ENCODE measurements at places on chromosomes 3 and 15.
A peak's percentile ranks its signal among the peaks of the same experiment; 100 is the strongest.

GRCh38 chr15:50143255-50143860 lies 24.3 kb upstream of the ATP8B4 start:
- no peak for DNase-seq

DNA sequence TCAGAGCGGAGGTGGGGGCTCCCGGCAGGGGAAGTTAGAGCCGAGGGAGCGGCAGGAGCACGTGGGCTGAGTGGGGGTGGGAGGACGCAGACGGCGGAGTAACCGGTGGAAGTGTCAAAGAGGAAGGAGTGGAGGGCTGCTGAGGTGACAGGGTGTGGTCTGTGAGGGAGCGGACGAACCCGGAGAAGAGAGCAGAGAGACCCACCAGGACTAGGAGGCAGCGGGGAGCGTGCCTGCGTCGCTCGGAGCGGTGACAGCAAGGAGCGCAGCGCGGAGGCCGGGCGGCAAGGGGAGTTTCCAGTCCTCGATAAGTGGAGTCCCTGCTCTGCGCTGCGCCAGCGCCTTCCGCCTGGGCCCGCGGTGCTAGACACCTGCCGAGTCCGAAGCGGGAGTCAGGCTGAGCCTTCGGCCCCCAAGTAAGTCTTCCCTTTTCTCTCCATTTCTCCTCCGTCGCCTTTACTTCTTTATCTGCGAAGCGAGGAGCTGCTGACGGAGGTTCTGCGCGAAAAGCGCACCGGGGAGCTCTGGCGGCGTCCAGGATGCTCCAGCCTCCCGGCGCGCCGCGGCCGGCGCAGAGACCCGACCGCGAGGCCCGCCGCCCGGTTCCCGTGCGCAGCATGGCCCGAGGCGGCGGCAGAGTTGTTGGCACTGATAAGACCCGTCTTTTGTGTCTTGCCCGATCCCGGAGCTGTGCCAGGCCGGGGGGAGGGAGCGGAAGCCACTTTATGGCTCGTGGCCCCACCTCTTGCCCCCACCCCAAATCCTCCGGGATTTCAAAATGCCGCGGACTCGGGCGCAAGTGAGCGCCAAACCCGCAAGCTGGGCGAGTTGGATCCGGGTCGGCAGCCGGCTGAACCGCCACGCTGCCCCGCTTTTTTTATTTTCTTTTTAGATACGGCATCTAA lies 533.0 kb upstream of the SEMA6D start:
- peak; percentile 47 for DNase-seq

DNA sequence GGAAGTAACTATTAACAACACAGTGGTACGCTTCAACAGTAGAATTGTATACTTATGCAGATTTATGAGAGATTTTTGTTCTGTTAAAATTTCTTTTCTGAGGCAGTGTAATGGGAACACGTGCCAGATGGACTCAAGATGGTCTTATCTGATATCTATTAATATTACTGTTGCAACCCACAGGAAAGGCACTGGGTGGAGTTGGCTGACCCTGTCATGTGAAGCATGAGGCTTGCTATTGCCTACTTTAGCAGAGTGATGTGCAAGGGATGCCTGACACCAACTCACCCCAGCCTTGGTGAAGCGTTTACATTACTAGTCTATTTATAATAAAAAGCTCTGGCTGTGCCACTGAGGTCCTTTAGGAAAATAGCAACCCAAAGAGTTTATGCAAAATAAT lies 19.8 kb upstream of the ARNT2 start:
- no peak for DNase-seq

DNA sequence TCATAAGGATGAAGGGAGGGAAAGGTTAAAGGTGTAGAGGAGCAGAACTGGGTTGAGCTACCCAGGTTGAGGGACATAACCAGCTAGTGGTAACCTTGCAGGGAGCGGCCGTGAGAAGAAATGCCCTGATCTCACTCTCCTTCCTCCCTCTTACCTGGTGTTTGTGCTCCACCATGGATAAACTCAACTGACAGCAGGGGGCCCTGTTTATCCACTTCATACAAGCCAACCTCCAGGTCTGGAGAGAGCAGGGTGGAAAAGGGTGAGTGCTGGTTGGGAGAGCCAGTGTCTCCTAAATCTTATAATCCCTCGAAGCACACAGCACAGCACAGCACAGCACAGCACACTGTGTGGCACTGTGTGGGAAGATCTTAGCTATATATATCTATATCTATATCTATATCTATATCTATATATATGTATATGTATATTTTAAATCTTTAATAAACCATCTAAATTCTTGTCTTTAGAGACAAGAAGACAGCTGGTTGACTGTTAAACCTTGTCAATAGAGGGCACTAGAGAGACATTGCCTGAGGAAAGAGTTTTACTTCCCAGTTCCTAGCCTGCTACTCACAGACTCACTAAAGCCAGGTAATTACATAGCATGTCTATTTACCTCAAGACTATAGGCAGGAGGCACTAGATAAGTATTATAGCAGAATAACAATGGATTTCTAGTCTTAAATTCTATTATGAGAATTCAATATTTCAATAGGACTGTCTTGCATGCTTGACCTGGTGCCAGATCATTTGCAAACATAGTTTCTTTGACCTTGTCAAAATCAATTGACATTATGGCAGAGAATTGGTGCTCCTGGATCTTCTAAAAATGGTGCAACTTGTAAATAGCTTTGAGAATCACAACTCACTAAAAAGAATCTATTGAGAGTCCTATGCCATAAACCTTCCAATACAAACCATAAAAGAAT lies 21.7 kb upstream of the FMN1 start:
- DNase-seq: peak; percentile 18

DNA sequence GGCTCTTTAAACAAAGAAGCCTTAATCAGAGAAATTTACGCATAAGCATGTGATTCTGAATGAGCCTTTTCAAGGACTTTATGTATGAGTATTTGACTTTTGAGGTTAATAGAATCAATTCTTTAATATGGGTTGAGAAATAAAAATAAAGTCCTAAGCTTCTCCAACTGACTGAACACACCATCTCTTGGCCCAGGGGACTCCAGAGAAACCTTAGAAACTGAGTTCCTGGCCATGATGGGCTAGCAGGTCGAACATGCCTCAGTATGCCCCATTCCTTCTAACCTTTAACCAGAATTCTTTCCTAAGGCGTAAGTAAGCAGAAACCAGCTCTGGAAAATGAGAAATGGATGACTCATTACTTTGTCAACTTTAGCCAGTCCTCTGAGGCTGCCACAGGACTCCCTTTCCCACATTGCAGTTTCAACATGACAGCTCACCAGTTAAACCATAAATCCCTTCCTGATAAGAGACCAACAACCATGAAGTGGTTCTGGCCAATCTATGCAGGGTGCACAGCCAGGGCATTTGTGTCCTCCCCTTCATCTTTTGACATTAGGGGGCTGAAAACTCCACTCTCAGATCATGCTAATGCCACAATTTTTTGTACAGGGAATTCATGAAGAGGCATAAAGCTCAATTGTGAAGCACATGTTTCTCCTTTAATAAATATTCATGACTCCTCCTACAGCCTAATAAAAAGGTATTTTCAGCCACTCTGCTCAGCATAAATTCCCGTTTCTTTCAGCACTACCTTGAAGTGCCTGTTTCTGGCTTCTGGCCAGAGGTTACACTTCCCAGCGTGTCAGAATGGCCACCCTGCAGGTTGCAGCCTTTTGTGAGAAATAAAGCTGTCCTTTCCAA lies 33.3 kb downstream of the TM4SF18 start:
- DNase-seq: peak; percentile 92

GRCh38 chr15:92883876-92884435 lies 16.2 kb upstream of the CHD2 start:
- DNase-seq: no peak

DNA sequence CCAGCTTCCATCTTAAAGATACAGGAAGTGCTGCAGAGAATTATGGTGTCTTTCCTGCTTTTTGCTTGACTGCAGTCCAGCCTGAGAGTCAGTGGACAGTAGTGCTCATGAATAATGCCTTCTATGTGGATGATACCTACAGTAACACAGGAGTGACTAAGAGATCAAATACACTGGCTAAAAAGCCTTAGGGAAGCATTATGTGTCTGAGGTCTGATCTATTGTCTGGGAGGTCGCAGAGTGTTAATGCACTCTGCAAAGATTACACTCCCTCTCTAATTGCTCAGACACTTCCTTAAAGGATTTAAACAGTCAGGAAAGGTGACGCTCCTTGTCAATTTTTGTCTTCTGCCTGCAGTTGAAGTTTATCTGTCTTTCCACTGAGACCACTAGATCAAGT lies 183.6 kb downstream of the MCTP2 start:
- no peak for DNase-seq

DNA sequence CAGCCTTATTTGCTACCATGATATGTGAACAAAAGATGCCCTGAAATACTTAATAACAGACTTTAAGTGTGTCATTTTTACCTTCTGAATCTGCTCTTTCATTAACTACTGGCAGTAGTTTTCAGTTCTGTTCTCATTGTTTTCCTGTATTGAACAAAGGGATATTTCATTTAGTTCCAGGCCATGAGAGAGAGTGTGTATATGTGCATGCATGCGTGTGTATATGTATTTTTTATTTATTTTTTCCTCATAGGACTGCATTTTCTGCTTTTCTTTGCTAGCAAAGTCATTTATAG lies 46.8 kb upstream of the CRTC3 start:
- DNase-seq: no peak

- DNase-seq: no peak
Observed at GRCh38 chr15:100254285-100254684, 87.5 kb downstream of the ADAMTS17 start.

DNA sequence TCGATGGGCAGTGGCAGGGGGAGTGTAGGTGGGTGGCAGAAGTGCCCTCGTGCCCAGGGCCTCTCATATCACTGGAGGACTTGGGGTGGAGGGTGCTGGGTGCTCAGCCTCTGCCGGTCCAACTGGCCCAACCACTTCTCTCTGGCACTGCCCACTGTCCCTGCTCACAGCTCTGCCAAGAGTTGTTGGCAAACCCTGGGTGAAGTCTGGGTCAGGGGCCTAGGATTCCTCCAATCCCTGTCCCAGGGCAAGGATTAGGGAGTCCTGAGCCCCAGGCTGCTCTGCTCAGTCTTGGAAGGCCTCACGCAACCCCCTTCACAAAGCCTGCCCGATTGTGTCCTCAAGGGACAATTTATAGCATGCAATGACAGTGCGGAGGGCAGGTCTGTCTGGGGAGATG lies 5.2 kb upstream of the PRKCD start:
- DNase-seq: no peak

GRCh38 chr3:129211345-129211744 lies 27.6 kb upstream of the CNBP start:
- DNase-seq: peak; percentile 49

DNA sequence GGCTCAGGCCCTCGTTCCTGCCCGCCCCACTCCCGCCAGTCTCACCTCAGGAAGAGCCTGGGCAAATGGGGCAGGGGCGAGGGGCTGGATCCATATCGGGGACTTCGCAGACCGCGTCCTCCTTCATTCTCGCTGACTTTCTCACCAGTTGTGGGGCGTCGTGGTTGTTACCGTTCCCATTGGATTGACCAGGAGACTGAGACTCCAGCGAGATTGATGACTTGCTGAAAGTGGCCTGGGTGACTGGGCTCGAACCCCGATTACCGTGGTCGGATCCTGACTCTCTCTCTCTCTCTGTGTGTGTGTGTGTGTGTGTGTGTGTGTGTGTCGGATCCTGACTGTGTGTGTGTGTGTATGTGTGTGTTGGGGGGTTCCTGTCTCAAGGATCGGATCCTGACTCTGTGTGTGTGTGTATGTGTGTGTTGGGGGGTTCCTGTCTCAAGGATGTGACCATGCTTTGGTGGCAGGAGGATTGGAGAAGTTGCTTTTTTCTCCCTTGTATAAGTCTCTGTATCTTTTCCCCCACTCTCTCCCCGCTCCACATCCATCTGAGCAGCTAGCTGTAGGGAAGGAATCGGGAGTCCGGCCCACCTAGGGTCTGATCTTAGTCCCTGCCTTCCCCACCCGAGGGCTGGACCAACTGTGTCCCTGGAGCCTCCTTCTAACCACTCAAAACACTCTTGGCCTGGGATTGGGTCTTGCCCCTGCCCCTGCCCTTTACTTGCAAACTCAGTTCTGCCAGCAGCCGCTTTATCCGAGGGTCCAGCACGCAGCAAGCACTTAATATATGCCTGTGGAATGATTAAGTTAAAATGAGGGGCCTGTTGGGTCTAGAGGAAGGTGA lies 603 bp downstream of the PLEKHO2 start:
- peak; percentile 51 for DNase-seq

DNA sequence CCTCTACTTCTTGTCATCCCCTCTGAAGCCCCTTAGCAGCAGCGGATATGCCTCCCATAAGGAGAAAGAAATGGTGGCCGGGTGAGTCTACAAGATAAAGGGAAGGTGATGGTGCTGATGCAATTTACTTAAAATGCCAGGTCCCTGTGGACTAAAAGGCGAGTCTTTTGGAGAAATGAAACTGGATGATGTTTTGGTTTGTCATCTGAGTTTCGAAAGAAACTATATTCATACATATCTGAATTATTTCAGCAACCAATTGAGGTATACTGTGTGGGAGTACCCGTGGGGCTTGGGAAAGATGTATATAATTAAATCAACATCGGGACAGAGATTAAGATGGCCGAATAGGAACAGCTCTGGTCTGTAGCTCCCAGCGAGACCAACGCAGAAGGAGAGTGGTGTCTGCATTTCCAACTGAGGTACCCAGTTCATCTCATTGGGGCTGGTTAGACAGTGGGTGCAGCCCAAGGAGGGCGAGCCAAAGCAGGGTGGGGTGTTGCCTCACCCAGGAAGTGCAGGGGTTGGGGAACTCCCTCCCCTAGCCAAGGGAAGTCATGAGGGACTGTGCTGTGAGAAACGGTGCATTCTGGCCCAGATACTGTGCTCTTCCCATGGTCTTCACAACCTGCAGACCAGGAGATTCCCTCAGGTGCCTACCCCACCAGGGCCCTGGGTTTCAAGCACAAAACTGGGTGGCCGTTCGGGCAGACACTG lies 210.6 kb upstream of the CHRM5 start:
- DNase-seq: no peak

DNA sequence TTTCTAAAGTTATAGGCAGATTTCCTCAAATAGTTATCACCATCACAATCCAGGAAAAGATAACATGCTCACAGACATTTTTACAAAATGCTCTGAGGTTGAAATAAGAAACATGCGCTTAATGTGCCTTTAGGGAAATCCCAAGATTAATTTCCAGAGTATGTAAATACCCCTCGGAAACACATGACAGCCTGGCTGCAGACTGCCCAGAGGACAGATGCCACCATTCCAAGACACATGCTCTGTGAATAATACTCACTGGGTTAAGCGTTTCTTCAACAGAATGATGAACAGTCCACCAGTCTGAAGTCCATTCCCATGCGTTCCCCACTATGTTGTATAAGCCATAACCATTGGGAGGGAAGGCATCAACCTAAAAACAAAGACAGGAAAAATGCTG lies 56.5 kb downstream of the SUMF1 start:
- no peak for DNase-seq

- DNase-seq: no peak
Observed at GRCh38 chr15:53520996-53521395, 238.5 kb downstream of the WDR72 start.

Data from adipocyte (in vitro differentiated cells).